ENCODE measurements at places on chromosomes 12 and 14.

DNA sequence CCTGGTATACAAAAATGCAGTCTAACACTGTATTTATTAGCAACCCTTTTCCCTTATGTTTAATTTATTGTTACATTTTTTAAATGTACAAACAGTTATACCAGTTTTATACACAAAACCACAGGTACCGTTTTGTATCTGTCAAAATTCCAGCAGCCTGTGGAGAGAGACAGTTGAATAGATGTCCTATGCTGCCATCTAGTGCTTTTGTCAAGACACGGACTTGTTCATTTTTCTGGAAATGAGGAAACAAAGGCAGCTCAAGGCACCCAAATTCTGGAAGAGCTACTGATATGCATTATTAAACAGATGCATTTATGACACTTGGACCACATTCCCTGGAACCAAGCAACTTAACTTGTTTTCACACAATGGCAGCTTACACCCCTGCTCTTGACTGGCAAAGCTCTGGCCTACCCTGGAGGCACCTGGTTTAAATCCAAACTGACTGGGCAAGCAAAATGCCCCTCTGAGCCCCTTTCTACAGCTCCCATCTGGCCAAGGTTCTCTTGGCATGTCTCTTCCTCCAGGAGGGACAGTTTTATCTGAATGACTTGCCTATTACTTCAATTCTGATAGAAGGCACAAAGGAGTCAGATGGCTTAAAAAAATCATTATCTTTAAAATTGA lies 286.9 kb upstream of the PRKD1 start:
- DNase-seq: peak; percentile 76

- DNase-seq: no peak
Measured at GRCh38 chr12:115817389-115817788, 460.1 kb downstream of the MED13L start.

DNA sequence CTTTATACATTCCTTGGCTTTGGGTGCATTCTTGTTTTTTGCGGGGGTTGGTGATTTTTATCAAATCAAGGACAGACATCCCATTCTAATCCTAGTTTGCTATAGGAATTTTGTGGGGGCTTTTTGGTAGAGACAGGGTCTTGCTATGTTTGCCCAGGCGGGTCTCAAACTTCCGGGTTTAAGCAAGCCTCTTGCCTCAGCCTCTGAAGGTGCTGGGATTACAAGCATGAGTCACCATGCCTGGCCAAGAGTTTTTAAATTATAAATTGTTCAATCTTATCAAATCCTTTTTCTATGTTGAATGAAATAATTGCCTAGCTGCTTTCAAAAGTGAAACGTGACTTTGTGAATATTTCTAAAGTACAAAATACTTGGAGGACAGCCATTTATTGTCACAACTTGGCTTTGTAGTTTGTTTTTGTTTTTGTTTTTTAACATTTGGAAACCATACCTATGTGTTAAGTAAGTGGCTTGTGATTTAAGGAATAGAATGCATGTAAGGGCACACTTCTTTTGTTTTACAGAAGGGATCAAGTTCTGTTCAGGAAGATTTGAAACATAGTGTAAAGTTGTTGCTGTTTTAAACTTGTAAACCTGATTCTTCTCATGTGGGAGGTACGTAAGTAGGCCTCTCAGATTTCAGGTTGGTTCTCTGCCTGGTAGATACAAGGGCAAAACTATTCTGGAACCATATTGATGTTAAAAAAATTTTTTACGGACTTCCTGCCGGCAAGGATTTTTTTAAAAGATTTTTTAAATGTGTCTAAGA lies 13.4 kb downstream of the MARK3 start:
- peak; percentile 57 for DNase-seq

DNA sequence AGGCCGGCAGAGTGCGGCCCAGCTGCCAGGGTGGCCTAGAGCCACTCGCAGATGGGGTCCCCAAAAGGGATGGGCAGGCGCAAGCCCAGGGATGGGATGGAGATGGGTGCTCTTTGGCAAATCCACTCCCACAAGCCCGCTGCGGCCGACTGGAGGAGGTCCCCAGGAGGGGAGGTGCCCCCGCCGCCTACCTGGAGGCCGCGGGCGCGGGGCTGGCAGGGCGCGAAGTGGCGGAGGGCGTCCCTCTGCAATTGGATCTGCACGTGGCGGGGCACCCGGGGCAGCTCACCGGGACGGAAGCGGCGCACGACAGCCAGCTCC lies 730 bp downstream of the PPP1R3E start:
- no peak for DNase-seq

DNA sequence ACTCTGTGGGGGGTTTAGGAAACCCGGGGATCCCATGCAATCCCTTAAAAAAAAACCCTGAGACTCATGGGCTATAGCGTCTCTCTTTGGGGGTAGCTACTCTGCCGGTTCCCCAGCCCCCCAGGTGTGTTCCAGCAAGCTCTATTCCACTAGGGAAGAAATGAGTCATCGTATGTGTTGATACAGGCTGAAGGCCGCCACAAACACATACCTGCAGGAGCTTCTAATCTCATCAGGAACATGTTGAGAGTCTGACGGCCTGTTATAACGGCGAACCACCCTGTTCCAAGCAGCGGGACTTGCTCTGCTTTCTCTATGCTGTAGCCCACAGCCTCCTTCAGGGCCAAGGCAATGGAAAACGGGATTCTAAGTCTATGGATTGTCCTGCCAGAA lies 977 bp upstream of the KRT5 start:
- peak; percentile 50 for DNase-seq

- DNase-seq: no peak
Measured at GRCh38 chr14:92176476-92176875, 54.7 kb downstream of the CPSF2 start.

GRCh38 chr12:112908548-112908947 lies 1.8 kb downstream of the OAS1 start:
- DNase-seq: no peak

GRCh38 chr12:124296295-124296915 lies 1.5 kb downstream of the RFLNA start:
- DNase-seq: no peak

- DNase-seq: no peak
Measured at GRCh38 chr12:76920172-76921099, 41.6 kb upstream of the CSRP2 start.

DNA sequence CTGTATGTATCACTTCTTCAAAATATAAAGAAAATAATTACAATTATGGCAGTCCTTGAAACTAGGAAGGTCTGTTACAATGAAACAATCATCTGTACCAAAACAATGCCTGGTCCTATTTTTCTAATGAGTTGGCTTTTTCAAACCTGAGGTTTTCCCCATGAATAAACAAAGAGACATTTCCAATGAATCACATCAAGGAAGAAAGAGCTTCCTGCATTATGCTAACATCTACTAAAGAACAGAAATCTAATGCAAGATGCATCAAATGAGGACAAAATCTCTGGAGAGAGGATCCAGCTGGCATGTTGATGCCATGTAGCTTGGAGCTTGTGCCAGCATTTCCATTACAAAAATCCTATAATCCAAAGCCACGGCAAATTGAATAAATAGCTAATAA lies 29.3 kb downstream of the NIN start:
- DNase-seq: peak; percentile 71

GRCh38 chr14:91996948-91997371 lies 42.9 kb downstream of the TRIP11 start:
- DNase-seq: peak; percentile 86

- DNase-seq: peak; percentile 83
Measured at GRCh38 chr14:61260939-61261776, 20.0 kb downstream of the TMEM30B start.

DNA sequence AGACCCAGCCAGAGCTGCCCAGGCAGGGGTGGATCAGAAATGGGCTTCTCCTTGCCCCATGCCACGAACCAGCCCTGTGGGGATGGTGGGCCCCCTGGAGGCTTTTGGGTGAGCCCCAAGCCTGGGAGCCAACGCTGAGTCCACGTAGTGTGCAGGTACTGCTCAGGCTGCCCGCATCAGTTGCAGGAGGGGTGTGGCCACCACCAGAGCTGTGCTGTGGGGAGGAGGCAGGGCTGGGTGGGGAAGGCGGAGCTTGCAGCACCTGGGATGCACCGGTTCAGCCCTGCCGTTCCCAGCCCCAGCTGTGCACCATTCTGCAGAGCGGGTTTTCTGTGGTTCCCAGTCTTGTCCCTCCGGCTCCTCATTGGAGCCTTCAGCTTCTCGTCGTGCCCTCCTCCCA lies 36.3 kb downstream of the IL31 start:
- no peak for DNase-seq

- no peak for DNase-seq
Measured at GRCh38 chr14:68690089-68690958, 102.5 kb downstream of the ZFP36L1 start.

DNA sequence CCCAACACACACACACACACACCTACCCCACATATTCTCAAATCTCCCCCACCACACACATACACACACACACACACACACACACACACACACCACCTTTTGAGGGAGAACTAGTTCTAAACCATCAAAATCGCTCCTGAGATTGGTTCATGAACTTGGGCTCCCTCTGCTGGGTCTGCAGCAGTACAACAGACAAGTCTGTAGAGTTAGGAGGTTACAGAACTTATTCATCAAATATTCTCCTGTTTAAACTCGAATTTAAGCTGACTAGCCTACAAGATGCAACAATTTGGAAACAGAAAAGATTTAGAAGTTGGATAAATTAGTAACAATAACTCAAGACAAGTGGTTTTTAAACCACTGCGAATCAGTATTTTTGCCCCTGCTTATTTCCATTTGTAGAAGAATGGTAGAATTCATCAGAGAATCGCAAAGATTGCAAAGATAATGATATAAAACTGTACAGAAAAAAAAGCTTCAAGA lies 136.4 kb upstream of the USP15 start:
- DNase-seq: peak; percentile 49

- no peak for DNase-seq
Measured at GRCh38 chr12:30473274-30473673, 222.4 kb downstream of the IPO8 start.

GRCh38 chr12:115375186-115375991 lies 691.4 kb upstream of the TBX3 start:
- peak; percentile 79 for DNase-seq

- DNase-seq: no peak
Measured at GRCh38 chr12:50541139-50541538, 36.4 kb downstream of the DIP2B start.

DNA sequence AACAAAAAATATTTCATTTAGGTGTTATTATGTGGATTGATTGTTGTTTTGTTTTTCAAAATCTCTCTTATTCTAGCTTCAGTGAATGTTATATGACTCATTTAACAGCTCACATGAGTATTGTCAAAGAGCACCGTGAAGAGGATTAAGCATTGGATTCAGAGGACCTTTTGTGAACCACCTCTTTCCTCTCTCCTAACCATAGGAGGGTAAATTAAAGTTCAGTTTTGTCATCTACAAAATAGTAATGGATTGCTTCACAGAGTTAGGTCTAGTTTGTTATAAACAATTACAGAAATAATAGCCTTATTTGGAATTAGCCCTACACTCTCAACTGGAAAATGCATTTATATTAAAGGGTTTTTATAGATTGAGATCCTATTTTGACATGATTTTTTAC lies 962 bp upstream of the KERA start:
- no peak for DNase-seq

DNA sequence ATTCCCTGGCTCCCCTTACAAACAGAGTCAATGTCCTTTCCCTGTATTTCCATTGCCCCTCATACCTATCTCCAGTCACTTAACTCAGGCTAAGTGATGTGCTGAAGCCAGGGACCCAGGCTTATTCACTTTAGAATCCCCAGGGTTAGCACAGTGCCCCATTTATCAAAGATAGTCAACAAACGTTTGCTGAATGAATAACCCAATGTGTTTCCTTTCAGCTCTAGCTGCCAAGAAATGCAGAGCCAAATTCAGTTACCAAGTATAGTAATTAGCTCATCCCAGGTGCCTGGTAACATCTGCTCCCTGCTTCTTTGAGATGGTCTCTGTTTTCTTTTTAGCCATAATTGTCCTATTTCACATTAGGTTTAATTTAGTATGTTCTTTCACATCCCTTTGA lies 189.5 kb downstream of the PHLDA1 start:
- no peak for DNase-seq

DNA sequence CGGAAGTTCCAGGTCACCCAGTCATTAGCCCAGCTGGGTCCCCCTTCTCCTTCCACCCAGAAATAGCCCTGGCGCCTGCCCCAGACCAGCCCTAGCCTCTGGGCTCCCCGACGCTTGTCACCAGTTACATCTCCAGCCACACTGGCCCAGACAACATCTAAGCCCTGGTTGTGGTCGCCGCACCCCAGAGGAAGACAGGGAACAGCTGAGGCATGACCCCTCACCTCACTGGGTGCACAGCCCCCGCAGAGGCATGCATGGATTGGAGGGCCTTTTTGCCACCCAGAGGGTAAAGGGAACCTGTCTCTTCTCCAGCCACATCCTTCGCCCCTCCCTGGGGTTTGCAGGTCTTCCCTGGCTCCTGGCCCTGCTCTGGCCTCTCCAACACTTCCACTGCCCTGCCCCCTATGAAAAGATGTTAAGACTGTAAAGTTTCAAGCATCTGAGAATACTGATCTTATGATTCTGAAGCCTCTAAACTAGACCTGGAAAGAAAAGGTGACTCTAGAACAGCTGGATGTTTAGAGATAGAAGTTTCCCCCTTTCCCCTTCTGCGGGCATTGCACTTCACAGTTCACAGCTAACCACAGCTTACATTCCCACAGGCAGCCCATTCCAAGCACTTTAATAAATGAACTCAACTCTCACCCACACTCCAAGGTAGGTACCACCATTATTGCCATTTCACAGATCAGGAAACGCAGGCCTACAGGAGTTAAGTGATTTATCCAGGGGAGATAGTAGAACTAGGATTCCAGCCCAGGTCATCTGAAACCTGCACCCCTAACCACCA lies 14.7 kb downstream of the TMEM119 start:
- no peak for DNase-seq

GRCh38 chr12:70258605-70259403 lies 15.6 kb downstream of the CNOT2 start:
- DNase-seq: peak; percentile 47

- DNase-seq: peak; percentile 33
Measured at GRCh38 chr14:63542231-63542999, 762 bp downstream of the PPP2R5E start.

GRCh38 chr14:91607322-91608047 lies 97.4 kb upstream of the PPP4R3A start:
- DNase-seq: no peak

GRCh38 chr12:77782034-77782433 lies 48.7 kb upstream of the NAV3 start:
- DNase-seq: no peak

DNA sequence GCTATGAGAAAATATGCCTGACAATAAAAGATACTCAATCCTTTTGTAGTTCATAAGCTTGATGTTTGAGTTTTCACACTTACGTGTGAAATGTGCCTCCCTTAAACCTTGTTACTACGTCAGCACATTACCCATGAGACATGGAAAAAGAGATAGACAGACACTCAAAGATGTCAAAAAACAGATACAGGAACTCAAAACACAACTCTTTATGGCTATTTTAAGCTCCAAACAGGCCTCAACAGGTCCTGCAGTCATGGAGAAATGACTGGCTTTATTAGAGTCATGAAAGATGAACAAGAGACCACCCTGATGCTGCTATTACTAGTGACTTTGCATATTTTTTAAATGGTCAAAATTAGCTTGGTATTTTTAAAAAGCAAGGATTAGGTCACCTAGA lies 184.5 kb downstream of the MON2 start:
- no peak for DNase-seq
